Thyroid gland (tissue), 4 donors: ENCODE measurements at places on chromosomes 5 and 9. TPM values are rescaled to one million over a fixed set of nuclear protein-coding genes. Genes with fewer than 3 reads are reported as not detected.

DNA sequence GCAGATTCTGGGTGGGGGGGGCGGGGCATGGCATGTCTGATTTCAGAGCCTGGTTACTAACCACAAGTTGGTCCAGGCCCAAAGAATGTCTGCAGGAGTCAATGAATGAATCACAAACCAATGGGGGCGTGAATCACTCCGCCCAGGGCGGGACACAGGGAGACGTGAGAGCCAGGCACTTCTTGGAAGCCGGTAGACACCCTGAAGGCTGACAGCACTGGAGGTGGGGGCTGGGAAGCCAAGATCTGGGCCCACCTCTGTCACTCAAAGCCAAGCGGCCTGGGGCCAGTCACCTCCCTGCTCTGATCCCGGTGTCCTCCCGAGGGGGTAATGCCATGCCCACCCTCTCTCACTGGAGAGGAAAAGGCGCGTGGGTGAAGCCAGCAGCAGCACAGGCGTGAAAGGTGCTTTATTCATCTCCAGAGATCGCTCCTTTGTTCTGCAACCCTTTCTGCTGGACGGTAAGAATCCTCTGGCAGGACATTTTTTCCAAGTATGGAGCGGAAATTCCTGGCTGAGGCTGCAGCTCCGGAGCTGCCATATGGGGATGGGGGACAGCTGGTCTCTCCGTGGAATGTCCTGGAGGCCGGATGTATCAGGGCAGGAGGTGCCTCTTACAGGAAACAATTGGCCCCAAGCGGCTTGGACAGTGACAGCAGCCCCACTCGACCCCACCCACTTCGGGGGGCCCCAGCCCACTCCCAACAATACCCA is 85.0 kb downstream of the STK10 start:
- no peaks in the 10 kb centered on the region for H3K36me3 ChIP-seq
- DNase-seq, result no peak

DNA sequence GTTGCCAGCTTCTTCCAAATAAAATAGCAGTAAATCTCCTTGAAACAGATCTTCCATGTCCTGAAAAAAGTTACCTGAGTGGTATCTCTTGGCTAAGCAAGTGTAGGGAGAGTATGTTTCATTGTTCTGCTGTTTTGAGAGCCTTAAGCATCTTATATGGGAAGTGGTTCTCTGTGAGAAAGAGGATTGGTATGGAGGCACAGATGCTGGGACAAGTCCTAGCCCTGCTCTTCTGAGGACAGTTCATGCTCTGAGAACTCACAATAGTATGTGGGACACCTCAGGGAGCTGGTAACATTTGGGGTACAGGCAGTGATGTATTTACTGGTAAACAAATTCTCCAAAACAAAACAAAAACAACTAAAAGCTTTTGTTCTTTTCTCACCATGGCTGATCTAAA is 2.0 kb downstream of the PPP3R2 start:
- no peaks in the 10 kb centered on the region for H3K4me1 ChIP-seq
- no peak for DNase-seq
- H3K4me3 ChIP-seq, result no peak overlapping the region
- no peaks in the 10 kb centered on the region for H3K27me3 ChIP-seq

DNA sequence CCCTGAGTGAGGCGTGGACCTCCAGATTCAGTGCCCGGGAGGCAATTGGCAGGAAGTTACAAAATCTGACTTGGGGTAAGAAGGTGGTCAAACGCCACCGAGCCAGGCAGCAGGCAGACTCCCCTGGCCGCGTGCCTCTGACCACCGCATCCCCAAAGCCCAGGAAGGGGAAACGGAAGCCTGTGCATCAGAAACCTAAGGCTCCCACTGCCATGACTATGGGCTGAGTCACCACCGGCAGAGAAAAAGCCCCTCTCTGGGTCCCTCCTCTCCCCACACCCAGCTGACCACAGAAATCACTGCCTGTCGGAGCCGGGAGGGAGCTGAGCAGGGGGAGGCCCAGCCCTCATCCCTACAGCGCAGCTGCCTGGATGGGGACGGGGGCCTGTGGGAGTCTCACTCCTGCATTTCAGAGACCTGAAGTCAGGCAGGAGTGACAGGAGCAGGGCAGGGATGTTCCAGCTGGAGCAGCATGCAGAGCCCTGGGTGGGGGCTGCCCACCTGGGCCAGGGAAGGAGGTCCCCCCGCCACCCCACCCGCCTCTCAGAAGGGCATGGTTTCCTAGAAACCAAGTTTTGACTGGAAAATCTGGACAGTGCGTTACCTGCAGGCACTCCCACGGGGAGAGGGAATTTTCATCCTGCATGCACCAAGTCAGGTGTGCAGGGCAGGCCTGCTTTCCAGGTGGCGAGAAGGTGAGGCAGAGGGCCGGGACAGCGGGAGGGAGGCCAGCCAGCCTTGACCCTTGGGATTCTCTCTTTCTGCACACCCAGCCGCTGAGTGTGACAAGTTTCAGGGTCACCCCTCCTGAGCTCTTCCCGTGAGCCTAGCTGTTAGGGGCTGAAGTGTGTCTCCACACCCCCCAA is 68.2 kb downstream of the LRSAM1 start:
- H3K4me3 ChIP-seq, result no peak overlapping the region
- peak overlapping the region; percentile 47 for H3K27ac ChIP-seq
- peaks cover 22% of the 10 kb centered on the region for H3K4me1 ChIP-seq
- DNase-seq, result no peak

GRCh38 chr9:108565651-108566378 is 290.0 kb downstream of the ACTL7B start:
- no peaks in the 10 kb centered on the region for H3K27me3 ChIP-seq
- H3K27ac ChIP-seq, result no peak overlapping the region

DNA sequence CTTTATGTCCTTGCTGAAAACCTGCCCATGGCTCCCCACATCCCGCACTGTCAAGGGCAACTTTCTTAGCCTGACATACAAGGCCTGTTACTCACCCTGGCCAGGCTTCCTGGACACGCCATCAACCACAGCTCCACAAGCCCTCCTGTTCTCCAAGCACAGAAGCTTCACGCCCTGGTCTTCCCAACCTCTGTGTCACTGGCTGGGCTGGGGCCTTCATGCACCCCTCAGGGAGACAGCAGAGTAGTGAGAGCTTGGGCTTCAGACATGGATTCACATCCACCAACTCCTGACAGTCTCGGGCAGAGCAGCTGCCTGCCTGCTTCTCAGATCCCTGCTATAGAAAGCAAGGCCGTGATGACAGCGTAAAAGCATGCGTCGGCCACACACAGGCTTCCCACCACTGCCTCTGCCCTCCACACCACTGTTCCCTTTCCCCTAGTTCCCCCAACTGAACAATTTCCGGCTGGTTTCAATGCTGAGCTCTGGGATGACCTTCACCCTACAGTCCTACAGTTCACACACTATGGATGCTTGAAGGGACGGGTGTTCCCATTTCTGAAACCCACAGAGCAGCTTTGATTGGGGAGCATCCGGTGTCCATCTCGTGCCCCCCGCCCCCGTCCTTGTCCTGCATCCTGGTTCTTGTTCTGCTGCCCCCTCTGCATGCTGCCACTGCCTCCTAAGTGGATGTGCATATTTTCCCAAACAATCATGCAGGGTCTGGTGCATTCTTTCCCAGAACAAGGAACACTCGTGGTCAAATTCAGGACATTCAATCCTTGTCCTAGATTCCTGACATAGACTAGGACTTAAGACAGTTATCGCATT is 33.4 kb upstream of the ADAMTS2 start:
- H3K4me1 ChIP-seq, result no peaks in the 10 kb centered on the region
- no peaks in the 10 kb centered on the region for H3K27me3 ChIP-seq
- no peak overlapping the region for H3K4me3 ChIP-seq
- no peaks in the 10 kb centered on the region for H3K36me3 ChIP-seq

GRCh38 chr9:132481053-132481849 is 71.2 kb downstream of the CFAP77 start:
- DNase-seq, result no peak
- H3K4me3 ChIP-seq, result no peak overlapping the region
- no peak overlapping the region for H3K27ac ChIP-seq
- no peaks in the 10 kb centered on the region for H3K27me3 ChIP-seq
- H3K36me3 ChIP-seq, result no peaks in the 10 kb centered on the region

- H3K36me3 ChIP-seq, result no peaks in the 10 kb centered on the region
- no peak overlapping the region for H3K4me3 ChIP-seq
- peaks cover 5% of the 10 kb centered on the region for H3K4me1 ChIP-seq
- H3K27ac ChIP-seq, result no peak overlapping the region
- DNase-seq, result no peak
- H3K27me3 ChIP-seq, result no peaks in the 10 kb centered on the region
These were observed 149.3 kb upstream of the MTAP start for GRCh38 chr9:21653091-21653490.

- DNase-seq, result no peak
- peak overlapping the region; percentile 66 for H3K27ac ChIP-seq
- no peaks in the 10 kb centered on the region for H3K27me3 ChIP-seq
These were observed 37.5 kb downstream of the TJP2 start for GRCh38 chr9:69211424-69212036.

DNA sequence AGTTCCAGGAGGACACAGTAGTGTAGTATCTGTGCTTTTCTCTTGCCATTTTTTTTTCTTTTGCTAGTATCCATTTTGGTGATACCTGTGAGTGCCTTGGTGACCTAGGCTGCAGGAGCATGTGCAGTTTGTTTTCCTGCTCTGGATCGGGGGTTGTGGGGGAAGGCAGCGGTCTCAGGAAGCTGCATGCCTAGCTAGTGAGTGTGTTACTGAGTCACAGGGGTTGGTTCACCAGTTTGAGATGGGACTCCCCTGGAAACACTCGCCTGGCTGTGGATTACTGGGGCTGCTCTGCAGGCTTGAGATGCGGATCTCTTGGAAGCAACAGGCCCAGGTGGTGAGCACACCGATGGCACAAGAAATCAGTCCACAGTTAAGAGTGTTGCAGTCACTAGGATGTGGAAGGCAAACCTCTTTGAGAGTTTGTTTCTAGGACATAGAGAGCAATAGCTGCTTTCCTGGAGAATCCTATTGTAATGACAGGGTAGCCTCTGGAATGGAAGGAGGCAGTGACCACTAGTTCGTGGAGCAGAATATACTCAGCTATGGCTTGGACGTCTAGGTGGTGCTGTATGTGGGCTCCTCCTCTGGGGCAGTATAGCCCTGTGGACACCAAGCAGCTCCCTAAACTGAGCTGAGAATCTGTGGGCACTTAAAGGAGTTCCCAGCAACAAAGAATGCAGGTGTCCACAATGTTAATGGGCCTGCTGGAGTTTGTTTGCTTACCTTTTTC is 20.0 kb upstream of the SPATA31E1 start:
- H3K27me3 ChIP-seq, result no peaks in the 10 kb centered on the region
- DNase-seq, result no peak
- no peaks in the 10 kb centered on the region for H3K4me1 ChIP-seq
- no peak overlapping the region for H3K27ac ChIP-seq
- H3K36me3 ChIP-seq, result no peaks in the 10 kb centered on the region

- H3K4me1 ChIP-seq, result no peaks in the 10 kb centered on the region
- peaks cover 3% of the 10 kb centered on the region for H3K27me3 ChIP-seq
- no peak for DNase-seq
- no peaks in the 10 kb centered on the region for H3K36me3 ChIP-seq
- H3K4me3 ChIP-seq, result no peak overlapping the region
- H3K27ac ChIP-seq, result no peak overlapping the region
These were observed 18.6 kb upstream of the OLFM1 start for GRCh38 chr9:135068776-135069415.

- H3K4me1 ChIP-seq, result peaks cover 12% of the 10 kb centered on the region
- no peak overlapping the region for H3K27ac ChIP-seq
- H3K36me3 ChIP-seq, result no peaks in the 10 kb centered on the region
- no peak overlapping the region for H3K4me3 ChIP-seq
These were observed 57.3 kb upstream of the DMRT1 start for GRCh38 chr9:784202-784601.

Gene LCN9
- total RNA-seq, result not detected

Gene DHX29
- total RNA-seq, result 43.0 TPM

Gene NR6A1
- total RNA-seq, result 15.3 TPM

Gene CCL19
- not detected for total RNA-seq

Gene FOXD4L5
- total RNA-seq, result not detected

Gene STK32A
- total RNA-seq, result 5.8 TPM

Gene NR5A1
- total RNA-seq, result not detected

Gene FAXDC2
- total RNA-seq, result 54.0 TPM

Gene PDZD2
- total RNA-seq, result 3.4 TPM
